LoVo (cell line): ENCODE measurements at places on chromosomes 7 and 10.

DNA sequence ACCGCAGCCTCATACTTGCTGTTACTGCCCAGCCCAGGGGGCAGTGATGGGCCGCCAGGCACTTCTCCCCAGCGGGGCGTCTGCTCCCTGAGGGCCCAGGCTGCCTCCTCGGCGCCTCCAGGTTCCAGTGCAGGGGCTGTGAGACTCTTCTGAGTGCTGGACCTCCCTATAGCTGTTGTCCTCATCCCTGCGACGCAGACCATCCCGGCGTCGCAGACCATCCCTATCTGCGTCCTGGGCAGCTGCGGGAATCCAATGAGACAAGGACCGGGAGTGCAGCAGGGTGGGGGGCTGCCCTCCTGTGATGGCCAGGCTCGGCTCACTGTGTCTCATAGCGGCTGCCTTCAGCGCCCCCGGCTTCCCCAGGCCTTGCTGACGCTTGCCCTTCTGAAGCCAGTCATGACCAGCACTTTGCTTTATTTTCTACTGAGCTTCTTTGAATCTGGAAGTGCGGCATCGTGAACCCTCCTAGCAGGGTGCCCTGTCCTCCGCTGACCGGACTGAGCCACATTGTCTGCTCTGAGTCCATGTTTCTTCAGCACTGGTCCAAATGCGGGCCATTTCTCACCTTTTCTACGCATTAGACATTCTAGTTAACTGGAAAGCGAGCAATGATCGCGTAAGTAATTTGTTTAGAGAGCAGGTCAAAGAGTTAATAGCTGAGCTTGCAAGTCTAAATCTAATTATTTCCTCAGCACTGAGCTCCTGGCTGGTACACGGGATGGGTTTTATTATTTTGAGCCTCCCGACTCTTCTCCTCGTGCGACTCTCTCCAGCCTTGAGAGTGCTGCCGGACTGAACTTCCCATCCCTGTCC lies 339.5 kb downstream of the WDR37 start:
- DNase-seq: no peak

DNA sequence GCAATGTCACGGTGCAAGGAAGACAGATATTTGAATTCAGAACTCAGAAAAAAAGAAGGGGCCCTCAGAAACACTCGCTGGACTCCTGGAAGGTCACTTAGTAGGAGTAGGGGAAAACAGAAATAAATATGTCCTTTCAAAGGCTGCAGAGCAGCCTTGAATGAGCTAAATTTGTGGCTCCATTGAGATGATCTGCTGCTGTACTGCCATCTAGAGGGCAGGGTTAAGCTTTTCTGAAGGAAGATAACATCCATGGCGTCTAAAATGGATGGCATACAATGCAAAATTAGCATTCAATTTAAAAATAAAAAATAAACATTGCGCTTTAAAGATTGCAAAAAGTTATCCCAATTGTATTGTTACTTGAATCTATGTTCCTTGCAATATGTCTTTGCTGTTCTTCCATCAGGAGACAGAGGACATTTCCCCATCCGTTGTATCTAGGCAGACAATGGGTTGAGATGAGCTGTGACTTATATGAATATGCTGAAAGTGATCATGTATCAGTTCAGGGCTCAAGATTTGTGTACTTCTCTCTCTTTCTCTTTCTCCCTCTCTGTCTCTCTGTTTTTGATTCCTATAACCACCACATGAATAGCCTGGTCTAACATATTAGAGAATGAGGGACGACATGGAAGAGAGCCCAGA lies 642.2 kb downstream of the SH2D4B start:
- DNase-seq: peak; percentile 8

GRCh38 chr7:48426966-48427555 lies 255.8 kb downstream of the ABCA13 start:
- DNase-seq: peak; percentile 47

GRCh38 chr10:80427541-80427940 lies 19.2 kb downstream of the PRXL2A start:
- DNase-seq: no peak

DNA sequence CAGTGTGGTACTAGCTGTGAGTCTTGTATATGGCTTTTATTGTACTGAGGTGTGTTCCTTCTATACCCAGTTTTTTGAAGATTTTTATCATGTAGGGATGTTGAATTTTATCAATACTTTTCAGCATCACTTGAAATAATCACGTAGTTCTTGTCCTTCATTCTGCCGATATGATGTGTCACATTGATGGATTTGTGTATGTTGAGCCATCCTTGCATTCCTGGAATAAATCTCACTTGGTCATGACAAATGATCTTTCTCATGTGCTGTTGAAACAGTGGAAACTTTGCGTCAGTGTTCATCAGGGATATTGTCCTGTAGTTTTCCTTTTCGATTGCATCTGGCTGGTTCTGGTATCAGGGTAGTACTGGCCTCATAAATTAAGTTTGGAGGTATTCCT lies 7.1 kb upstream of the PRKAR1B start:
- DNase-seq: no peak

DNA sequence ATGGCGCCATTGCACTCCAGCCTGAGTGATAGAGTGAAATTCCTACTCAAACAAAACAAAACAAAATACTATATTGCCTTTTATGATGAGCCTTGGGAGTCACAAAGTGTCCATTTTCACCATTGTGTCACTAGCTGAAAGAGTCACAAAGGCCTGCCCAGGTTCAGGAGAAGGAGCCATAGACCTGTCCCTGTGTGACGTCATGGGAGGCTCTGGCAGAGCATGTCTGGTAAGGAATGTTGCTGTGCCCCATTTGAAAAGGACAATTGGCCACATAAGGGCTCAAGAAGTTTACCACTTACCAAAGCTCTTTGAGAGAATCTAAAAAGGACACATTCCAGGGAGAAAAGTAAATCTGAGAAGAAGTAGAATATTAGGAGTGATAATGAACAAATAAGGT lies 367.7 kb downstream of the SDK1 start:
- DNase-seq: no peak

DNA sequence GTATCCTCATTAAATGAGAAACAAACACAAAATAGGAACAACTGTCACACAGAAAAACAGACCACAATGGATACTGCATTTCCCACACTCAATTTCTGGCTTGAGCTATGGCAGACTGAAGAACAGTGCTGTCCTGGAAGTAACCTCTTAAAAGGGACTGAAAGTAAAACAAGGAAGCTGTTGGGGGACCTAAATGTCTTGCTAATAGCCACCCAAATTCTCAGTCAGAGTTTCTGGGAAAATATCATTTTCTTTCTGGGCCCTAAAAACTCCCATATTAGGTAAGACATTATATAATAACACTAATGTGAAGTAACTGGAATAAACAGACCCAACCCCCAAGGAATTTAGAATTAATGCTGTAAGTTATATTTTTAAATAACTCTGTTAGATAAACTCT lies 80.9 kb upstream of the TFEC start:
- no peak for DNase-seq

GRCh38 chr10:62811159-62811875 lies 4.8 kb downstream of the EGR2 start:
- DNase-seq: no peak

DNA sequence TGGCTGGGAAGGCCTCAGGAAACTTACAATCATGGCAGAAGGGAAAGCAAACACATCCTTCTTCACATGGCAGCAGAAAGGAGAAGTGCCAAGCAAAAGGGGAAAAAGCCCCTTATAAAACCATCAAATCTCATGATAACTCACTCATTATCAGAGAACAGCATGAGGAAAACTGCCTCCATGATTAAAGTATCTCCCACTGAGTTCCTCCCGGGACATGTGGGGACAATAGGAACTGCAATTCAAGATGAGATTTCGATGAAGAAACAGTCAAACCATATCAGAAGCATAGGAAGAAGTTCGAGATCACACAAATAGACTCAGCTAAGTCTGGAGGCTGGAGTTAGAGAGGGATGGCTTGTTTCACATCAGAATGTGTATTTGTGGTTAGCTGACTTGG lies 869.4 kb upstream of the PHF14 start:
- DNase-seq: no peak

GRCh38 chr10:62726142-62726541 lies 78.4 kb upstream of the ADO start:
- no peak for DNase-seq

DNA sequence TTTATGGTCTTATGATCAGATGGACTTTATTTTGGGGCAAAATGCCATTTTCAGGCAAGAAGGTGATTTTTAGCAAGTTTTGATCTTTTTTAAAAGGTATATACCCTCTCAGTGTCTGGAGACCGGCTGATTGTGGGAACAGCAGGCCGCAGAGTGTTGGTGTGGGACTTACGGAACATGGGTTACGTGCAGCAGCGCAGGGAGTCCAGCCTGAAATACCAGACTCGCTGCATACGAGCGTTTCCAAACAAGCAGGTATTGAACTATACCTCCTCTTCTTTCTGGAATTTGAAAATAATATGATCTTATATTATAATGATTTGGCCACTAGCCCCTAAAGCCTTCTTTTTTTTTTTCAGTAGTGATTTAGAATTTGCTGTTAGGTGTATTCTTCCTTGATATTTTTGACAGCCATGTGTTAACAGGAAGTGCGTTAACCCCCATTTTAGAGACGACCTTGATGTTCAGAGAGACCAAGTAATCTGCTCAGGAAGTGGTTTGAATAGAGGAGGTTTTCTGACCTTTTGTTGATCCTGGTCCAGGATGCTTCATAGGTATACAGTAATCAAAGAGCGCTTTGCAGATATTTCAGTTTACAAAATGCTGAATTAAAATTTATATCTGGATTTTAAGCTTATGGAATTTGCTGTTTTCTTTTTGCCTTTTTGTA lies 6.2 kb downstream of the BUB3 start:
- no peak for DNase-seq
